ENCODE measurements at places on chromosomes 6 and 20. TPM values are rescaled to one million over a fixed set of nuclear protein-coding genes. Genes with fewer than 3 reads are reported as not detected.

PRDM13 gene
- total RNA-seq: not detected

NKX2-2 gene
- not detected for total RNA-seq

TFAP2A gene
- not detected for total RNA-seq

CYP21A2 gene
- total RNA-seq: not detected

HDGFL1 gene
- not detected for total RNA-seq

BPIFB4 gene
- total RNA-seq: not detected

TFAP2D gene
- total RNA-seq: not detected

REPS1 gene
- total RNA-seq: 26.1 TPM

DUSP15 gene
- total RNA-seq: 0.44 TPM

UNC5CL gene
- not detected for total RNA-seq

ABCC10 gene
- total RNA-seq: 19.1 TPM

KIF6 gene
- total RNA-seq: 0.10 TPM

MACROD2 gene
- total RNA-seq: not detected

CCN5 gene
- total RNA-seq: not detected

DEFB125 gene
- total RNA-seq: not detected

SPAG4 gene
- total RNA-seq: 3.2 TPM

OTOR gene
- total RNA-seq: not detected

TMEM74B gene
- 1.4 TPM for total RNA-seq

XKR7 gene
- total RNA-seq: not detected

HMGCLL1 gene
- total RNA-seq: not detected

ECHDC1 gene
- total RNA-seq: 51.6 TPM

NHSL1 gene
- 38.9 TPM for total RNA-seq

DYNLT2 gene
- 0.74 TPM for total RNA-seq

PKHD1 gene
- total RNA-seq: not detected

SOX12 gene
- total RNA-seq: 9.9 TPM

RAD21L1 gene
- total RNA-seq: not detected
